ENCODE measurements at places on chromosomes 3 and 15. TPM values are rescaled to one million over a fixed set of nuclear protein-coding genes. Genes with fewer than 3 reads are reported as not detected.

- H3K36me3 ChIP-seq, result no peaks in the 10 kb centered on the region
- no peak overlapping the region for H3K4me3 ChIP-seq
- no peaks in the 10 kb centered on the region for H3K27me3 ChIP-seq
- H3K4me1 ChIP-seq, result no peaks in the 10 kb centered on the region
- DNase-seq, result no peak
These were observed 26.0 kb downstream of the HHLA2 start for GRCh38 chr3:108322352-108322751.

DNA sequence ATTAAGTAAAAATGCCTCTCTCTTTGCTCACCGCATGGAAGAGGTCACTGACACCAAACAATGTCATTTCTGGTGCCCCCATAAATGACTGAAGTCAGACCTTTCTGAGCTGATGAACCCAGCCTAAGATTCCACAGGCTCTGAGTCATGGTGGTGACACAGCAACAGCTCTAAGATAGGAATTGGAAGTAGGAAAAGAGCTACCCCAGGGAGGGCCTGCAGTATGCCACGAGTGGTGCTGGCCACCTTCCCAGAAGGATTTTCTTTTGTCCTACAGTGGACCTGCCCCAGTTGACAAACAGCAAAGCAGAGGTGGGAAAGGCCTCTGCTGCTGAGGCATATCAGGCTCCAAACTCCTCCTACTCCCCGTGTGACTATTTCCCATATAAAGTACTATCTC is 208.1 kb downstream of the MINAR1 start:
- H3K27me3 ChIP-seq, result no peaks in the 10 kb centered on the region
- no peaks in the 10 kb centered on the region for H3K4me1 ChIP-seq
- peak; percentile 59 for DNase-seq
- H3K4me3 ChIP-seq, result no peak overlapping the region

GRCh38 chr15:90583471-90584252 is 53.9 kb downstream of the CRTC3 start:
- no peaks in the 10 kb centered on the region for H3K36me3 ChIP-seq
- H3K4me1 ChIP-seq, result peaks cover 7% of the 10 kb centered on the region
- no peak overlapping the region for H3K4me3 ChIP-seq

The PLA2G4E gene
- polyA plus RNA-seq, result not detected

GRCh38 chr15:76327191-76328105 is 9.1 kb upstream of the ISL2 start:
- no peaks in the 10 kb centered on the region for H3K4me1 ChIP-seq
- no peaks in the 10 kb centered on the region for H3K27me3 ChIP-seq
- no peaks in the 10 kb centered on the region for H3K36me3 ChIP-seq

The CCDC13 gene
- polyA plus RNA-seq, result not detected

GRCh38 chr3:179332240-179332639 is 9.4 kb downstream of the ZNF639 start:
- peaks cover 4% of the 10 kb centered on the region for H3K36me3 ChIP-seq
- H3K4me3 ChIP-seq, result no peak overlapping the region

DNA sequence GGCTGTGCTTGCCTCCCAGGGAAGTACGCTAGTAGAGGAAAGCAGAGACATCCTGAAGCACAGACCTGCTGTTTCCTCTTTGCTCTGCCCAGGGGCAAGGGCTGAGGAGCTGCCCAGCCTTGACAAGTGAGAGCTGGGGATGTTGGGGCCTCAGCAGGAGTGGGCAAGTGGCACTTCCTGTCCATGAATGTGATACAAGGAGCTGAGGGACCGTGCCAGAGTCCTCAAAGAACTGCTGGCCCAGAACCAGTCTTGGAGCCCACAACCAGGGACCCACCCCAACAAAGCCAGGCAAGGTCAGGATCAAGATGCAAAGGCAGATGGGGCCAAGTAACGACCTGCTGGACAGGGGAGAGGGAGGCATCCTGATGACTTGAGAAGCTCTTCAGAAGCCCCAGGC is 70.3 kb downstream of the TRIM42 start:
- no peak for DNase-seq
- no peak overlapping the region for H3K4me3 ChIP-seq
- no peaks in the 10 kb centered on the region for H3K36me3 ChIP-seq
- H3K4me1 ChIP-seq, result no peaks in the 10 kb centered on the region
- no peak overlapping the region for H3K27ac ChIP-seq

GRCh38 chr15:57112178-57112577 is 193.7 kb downstream of the TCF12 start:
- H3K27me3 ChIP-seq, result no peaks in the 10 kb centered on the region
- H3K4me3 ChIP-seq, result no peak overlapping the region
- H3K27ac ChIP-seq, result no peak overlapping the region

The C3orf20 gene
- polyA plus RNA-seq, result not detected

- H3K36me3 ChIP-seq, result no peaks in the 10 kb centered on the region
- peak overlapping the region; percentile 46 for H3K4me3 ChIP-seq
- H3K4me1 ChIP-seq, result no peaks in the 10 kb centered on the region
- DNase-seq, result no peak
These were observed 467 bp downstream of the TIPIN start for GRCh38 chr15:66356077-66356358.

The MUC4 gene
- polyA plus RNA-seq, result 0.89 TPM

The KBTBD13 gene
- 0.56 TPM for polyA plus RNA-seq

DNA sequence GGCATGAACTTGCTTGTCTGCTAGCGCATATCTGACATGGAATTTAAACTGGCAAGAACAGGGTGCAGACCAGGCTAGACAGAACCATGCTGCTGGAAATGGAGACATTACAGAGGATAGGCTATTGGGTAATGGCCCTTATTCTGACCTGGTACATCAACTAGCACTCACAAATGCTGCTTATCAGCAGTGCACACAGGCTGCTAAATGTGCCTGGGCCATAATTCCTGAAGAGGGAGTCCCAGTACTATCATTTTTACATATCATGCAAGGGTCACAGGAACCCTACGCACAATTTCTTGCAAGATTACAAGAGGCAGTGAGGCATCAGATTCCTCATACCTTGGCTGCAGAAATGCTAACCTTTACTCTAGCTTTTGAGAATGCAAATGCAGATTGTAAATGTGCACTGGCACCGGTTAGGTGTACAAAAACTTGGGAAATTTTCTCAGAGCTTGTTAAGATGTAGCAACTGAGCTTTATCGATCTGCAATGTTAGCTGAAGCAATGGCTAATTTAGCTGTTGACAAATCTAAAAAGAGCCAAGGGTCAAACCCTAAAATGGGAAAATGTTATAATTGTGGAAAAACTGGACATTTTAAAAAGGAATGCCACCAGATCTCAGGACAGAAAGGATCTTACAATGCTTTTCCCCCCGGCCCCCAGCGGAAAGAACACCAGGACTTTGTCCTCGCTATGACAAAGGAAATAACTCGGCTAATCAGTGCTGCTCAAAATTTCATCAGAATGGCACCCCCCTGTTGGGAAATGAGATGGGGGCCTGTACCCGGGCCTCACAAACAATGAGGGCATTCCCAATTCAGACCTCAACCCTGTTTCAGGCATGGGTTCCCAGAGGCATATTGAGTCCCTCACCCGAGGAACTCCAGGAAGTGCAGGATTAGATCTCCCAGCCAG is 21.1 kb downstream of the CCRL2 start:
- peaks cover 15% of the 10 kb centered on the region for H3K4me1 ChIP-seq
- peak; percentile 53 for DNase-seq
- H3K27me3 ChIP-seq, result no peaks in the 10 kb centered on the region
- H3K27ac ChIP-seq, result peak overlapping the region; percentile 93
- H3K36me3 ChIP-seq, result no peaks in the 10 kb centered on the region
- H3K4me3 ChIP-seq, result no peak overlapping the region

The FANCD2OS gene
- polyA plus RNA-seq, result not detected

DNA sequence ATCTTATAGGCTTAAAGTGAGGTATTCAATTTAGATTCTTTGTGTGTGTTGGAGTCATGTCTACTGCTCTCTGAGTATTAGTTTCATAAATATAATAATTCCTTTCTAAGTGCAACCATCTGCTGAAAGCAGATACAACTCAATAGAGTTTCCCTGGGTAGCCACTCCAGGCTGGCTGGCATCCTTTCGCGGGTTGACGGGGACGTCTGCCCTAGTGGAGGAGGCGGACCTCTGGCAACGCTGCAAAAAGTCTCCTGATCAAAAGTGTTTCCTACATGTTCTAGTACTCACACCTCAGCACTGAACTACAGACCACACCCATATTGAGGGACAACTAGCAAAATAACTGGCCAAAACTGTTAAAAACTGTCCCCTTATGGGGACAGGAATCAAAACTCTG is 2.5 kb downstream of the MOBP start:
- no peak overlapping the region for H3K4me3 ChIP-seq
- no peaks in the 10 kb centered on the region for H3K27me3 ChIP-seq
- H3K4me1 ChIP-seq, result no peaks in the 10 kb centered on the region
- no peak overlapping the region for H3K27ac ChIP-seq

DNA sequence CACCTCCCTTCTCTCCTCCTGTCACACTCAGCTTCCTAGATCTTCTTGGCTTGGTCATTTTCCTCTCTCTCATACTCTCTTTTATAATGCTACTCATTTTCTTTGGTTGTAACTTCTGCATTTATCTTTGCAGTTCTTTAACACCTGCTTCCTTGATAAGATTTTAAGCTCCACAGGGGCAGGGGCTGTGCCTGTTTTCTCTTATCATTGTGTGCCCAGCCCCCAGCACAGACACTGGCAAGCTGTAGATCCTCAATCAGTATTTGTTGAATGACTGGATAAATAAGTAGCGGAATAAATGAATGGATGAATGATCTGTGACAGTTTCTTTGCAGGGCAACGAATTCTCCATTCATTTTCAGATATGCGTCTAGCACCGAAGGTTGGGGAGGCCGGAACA is 64.3 kb upstream of the MEX3B start:
- H3K36me3 ChIP-seq, result no peaks in the 10 kb centered on the region
- H3K27me3 ChIP-seq, result no peaks in the 10 kb centered on the region
- DNase-seq, result no peak
- no peaks in the 10 kb centered on the region for H3K4me1 ChIP-seq

GRCh38 chr3:41502481-41502880 is 303.2 kb downstream of the CTNNB1 start:
- H3K4me3 ChIP-seq, result no peak overlapping the region
- H3K27ac ChIP-seq, result no peak overlapping the region
- H3K36me3 ChIP-seq, result no peaks in the 10 kb centered on the region

DNA sequence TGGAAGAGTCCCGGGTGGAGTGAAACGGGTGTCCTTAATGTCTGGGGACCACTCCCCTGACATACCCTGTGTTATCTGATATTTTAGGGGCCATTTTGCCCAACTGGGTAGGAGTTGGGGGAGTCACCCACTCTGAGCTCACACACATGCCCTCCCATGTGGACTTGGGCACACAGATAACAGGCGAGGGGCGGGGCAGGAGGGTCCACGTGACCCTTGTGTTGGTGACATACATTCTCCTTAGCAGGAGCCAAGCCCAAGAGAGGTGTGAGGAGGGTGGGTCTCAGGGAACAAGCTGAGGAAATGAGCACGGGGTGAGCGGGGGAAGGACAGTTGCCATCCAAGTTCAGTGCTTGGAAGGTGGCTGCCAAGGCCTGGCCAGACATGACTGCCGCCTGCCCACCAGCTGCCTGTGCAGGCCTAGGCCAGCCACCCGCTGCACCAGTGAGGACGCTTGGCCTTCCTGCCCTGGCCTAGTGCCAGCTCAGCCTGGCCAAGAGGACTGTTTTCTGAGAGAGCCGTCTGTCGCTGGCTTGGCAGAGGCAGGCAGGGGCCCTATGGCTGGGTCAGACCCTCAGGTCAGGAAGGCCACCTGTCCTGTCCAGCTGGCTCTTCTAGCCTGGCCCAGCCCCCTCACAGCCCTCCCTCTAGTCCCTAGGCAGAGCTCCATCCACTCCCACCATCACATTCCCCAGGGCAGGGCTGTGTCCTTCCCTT is 31.3 kb upstream of the TMEM115 start:
- no peaks in the 10 kb centered on the region for H3K4me1 ChIP-seq
- H3K27ac ChIP-seq, result no peak overlapping the region
- no peaks in the 10 kb centered on the region for H3K36me3 ChIP-seq
- no peaks in the 10 kb centered on the region for H3K27me3 ChIP-seq
- H3K4me3 ChIP-seq, result no peak overlapping the region

DNA sequence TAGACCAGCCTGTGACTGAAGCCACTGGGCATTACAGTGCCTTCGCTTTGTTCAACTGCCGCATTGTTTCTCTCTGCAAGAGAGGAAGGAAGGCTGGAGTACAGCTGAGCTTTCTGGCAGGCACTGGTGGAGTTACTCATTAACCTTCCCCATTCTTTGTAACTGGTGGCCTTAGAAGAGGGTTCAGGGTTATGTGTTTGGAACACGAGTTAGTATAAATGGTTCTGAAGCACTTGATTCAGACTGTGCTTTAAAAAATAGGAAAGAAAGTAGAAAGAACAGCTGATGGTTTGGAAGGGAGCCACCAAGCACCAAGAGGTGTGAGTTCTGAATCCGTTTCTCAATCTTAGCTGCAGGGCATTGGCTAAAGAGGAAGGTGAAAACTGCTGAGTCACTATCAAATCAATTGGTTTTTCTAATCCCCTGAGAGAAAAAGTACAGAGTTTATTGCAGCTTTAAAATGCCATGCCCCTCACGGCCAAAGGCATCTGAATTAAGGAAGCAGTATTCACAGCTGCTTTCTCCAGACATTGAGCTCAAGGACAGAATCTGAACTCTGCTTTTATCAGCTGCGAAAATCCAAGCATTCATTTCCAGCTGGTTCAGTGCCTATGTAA is 3.6 kb downstream of the HGD start:
- peak; percentile 67 for DNase-seq

DNA sequence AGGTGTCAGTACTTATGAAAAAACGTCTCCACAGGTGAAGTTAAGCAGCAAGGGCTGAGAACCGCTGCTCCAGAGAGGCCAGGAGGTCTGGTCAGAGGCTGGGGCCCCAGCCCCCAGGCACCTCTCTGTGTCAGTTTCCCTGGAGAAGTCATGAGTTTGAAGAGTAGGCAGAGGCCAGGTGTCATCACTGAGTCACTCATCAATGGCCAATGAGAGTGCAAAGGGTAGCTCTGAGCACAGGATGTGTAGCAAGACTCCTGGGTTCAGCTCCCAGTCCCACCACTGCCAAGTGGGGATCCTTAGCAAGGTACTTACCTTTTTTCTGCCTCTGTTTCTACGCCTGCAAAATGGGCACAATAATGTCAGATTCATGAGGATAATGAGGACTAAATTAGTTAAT is 47.9 kb downstream of the CORO2B start:
- H3K4me3 ChIP-seq, result no peak overlapping the region
- DNase-seq, result no peak
- no peak overlapping the region for H3K27ac ChIP-seq
- H3K4me1 ChIP-seq, result no peaks in the 10 kb centered on the region
- no peaks in the 10 kb centered on the region for H3K36me3 ChIP-seq

The GP5 gene
- 0.04 TPM for polyA plus RNA-seq

DNA sequence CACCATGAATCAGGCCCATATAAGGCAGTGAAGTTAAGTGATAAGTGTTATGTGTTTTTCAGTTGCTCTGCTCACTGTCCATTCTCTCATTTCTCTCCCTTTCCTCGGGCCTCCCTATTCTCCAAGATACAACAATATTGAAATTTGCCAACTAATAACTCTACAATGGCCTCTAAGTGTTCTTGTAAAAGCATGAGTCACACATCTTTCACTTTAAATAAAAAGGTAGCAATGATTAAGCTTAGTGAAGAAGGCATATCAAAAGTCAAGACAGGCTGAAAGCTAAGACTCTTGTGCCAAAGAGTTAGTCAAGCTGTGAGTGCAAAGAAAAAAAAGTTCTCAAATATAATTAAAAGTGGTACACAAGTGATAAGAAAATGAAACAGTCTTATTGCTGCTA is 675.4 kb downstream of the OTOL1 start:
- no peak for DNase-seq
- H3K36me3 ChIP-seq, result no peaks in the 10 kb centered on the region
- no peak overlapping the region for H3K27ac ChIP-seq

GRCh38 chr15:40239693-40240618 is 1.1 kb downstream of the PAK6 start:
- no peak for DNase-seq
- H3K4me3 ChIP-seq, result no peak overlapping the region
- H3K4me1 ChIP-seq, result peaks cover 9% of the 10 kb centered on the region
- H3K36me3 ChIP-seq, result no peaks in the 10 kb centered on the region
- no peaks in the 10 kb centered on the region for H3K27me3 ChIP-seq
